ENCODE measurements at places on chromosomes 3 and 15. TPM values are rescaled to one million over a fixed set of nuclear protein-coding genes. Genes with fewer than 3 reads are reported as not detected.

DNA sequence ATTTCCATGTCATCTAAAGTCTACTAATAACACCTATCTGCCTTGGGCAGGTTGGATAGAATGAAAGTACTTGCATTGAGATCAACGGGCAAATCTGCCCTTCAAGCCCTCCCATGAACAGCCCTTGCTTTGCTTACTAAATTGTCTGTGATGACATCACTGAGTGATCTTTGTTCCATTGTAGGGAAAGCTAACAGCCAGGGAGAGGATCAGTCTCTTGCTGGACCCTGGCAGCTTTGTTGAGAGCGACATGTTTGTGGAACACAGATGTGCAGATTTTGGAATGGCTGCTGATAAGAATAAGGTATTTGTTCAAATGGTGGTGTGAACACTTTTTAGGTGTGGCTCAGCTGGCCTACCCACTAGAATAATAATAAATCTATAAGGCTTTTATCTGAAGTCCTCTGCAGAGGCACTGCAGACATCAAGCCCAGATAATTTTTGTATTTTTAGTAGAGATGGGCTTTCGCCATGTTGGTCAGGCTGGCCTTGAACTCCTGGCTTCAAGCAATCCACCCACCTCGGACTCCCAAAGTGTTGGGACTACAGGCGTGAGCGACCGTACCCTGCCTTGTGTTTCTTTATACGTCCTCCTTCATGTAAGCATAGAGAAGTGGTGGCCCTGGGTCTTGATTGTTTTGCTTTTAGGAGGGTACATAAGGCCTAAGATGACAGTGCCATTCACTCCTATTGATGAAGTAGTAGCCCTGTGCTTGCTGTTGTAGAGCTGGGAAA is 5.7 kb downstream of the PCCB start:
- no peak for DNase-seq

SMCO1 gene
- total RNA-seq, result not detected

DNA sequence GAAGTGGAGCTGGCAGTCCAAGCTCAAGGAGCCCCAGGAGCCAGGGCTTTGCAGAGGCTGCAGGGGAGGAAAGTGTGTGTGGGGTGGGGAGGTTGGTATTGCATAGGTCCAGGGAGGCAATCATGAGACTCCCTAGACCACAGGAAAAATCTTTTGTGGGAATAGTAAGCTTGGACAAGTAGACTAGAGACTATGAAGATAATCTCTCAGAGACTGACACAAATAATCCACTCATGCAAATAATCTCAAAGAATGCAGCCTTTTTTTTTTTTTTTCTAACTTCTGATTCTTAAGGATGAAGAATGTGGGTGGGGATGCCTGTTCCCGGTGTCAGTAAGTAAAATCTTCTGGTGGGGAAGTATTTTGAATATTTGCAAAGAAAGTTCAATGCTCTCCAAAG is 113.7 kb downstream of the GREM1 start:
- DNase-seq, result no peak

DNA sequence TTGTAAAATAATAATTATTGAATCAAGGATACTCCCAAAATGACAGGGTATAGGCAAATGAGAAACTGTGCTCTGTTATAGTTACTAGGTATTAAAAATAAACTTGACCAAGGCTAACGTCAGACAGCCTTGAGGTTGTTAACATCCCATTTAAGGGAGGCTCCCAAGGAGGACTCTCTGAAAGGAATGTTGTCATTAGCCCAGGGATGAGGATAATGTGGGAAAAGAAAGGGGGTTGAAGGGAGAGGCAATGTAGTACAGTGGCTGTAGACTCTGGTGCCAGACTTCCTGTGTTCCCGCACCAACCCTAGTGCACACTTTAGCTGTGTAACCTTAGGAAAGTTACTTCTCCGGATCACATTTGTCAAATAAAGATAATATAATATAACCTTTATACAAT is 47.0 kb upstream of the RARB start:
- DNase-seq, result no peak

BLM gene
- total RNA-seq, result 6.0 TPM

- DNase-seq, result no peak
Observed at GRCh38 chr3:128269006-128269775, 115.9 kb downstream of the EEFSEC start.

DNA sequence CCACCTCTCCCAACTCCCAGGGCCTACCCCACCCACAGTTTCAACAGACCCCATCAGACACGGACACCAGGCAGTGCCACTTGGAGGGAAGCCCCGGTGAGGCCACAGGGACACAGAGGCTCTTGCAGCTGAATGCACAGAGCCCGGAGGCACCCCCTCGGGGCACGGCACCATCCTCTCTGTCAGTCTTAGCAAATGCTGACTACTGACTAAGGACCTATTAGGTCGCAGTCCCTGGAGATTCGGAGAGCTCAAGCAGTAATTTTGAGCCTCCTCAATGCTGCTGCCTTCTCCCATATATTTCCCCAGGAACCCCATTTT is 79.9 kb downstream of the VGLL4 start:
- no peak for DNase-seq

DNA sequence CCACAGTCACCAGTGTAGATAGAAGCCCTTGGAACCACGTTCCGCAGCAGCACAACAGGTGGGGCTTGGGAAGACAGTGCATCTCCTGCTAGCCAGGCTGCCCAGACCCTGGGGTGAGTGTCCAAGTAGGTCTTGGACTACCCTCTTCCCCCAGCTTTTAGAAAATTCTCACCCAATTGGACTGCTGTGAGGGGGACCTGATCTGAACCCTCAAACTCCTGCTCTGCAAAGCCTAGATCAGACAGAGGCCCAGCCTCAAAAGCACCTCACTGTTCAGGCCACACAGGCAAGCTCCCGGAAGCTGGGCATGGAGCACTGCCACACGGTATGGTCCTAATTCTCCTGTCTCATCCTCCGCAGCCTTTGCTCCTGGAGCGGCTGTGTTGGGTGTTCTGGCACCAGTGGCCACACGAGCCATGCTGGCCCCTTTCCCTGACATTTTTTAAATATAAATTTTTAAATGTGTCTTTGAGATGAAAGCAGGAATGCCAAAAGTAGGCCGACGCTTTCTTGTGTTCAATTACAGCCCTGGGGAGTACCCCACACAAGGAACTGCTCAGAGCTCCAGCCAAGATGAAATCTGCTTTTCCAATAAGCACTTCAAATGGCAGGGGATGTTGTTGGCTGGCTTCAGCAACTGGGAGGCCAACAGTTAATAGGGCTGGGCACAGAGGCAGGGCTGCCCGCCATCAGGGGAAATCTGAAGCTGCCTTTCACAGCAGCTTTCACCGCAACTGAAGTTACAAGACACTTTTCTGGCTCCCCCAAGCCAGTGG is 40.9 kb downstream of the CPN2 start:
- DNase-seq, result no peak

GRCh38 chr3:29275309-29275708 is 5.6 kb upstream of the RBMS3 start:
- DNase-seq, result no peak

- DNase-seq, result no peak
Observed at GRCh38 chr15:38624244-38625205, 59.9 kb upstream of the RASGRP1 start.

WDR53 gene
- 29.8 TPM for total RNA-seq

GRCh38 chr15:95839367-95839782 is 491.1 kb upstream of the NR2F2 start:
- no peak for DNase-seq

GRCh38 chr3:113575206-113575605 is 42.9 kb downstream of the SIDT1 start:
- DNase-seq, result no peak

GRCh38 chr3:57331078-57331610 is 38.7 kb upstream of the ASB14 start:
- DNase-seq, result no peak
